ENCODE measurements at places on chromosomes 2 and 18.

- no peak for DNase-seq
Measured at GRCh38 chr18:79941473-79942119, 9.9 kb downstream of the SLC66A2 start.

GRCh38 chr2:212021947-212022346, 516.7 kb downstream of the ERBB4 start:
- peak; percentile 36 for DNase-seq

DNA sequence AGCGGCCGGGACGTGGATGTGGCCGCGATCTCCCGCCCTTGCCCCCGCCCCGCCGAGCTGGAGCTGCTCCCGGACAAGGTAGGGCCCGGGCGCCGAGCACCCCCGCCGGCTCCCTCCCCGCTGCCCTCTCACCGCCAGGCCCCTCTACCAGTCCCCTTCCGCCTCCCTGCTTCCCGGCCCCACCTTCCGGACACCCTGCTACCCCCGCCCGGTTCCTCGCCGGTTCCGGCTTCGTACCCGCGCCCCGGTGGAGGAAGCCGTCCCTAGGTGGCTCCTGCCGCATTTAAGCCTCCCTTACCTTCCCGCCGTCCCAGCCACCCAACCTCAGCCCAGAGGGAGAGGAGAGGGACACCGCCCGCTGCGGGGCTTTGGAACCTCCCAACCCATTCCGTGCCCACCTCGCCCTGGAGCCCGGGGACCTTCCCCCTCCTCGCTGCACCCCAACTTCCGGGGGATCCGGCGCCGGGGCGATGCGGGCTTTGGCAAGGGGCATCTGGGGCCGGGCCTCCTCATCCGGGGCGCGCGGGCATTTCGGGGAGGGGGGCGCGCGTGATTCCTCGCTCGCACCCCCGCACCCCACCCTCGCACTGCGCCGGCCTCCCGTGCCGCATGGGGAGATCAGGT, 475 bp downstream of the B3GNT2 start:
- no peak for DNase-seq

- DNase-seq, result no peak
Measured at GRCh38 chr2:61125123-61125710, 36.8 kb upstream of the C2orf74 start.

DNA sequence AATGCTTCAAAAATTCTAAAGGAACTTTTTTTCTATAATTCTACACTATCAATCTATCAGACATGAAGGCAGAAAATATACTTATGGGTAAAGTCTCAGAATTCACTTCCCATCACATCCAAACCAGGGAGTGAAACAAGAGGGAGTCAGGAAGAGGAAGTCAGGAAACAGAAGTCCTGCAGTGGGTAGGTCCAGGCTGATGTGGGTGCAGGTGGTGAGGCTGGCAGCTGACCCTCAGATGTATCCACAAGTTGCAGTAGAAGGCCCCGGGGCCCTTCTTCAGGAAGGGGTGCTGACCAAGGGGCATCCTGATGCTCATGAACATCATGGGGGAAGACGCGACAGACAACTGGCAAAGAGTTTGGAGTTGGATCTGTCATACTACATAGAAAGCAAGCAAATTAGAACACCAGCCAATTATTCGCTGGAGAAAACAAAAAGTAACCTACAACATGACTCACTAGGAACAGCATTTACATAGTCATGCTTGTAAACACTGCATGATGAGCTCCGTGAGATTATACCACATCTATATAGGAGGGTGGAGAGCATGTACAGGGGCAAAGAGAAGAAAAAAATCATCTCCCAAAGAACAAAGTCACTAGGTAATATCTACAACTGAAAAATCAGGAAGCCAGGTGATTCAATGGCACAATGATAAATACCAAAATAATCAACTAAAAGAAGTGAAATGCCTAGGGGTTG, 4.2 kb downstream of the UXS1 start:
- DNase-seq, result no peak

DNA sequence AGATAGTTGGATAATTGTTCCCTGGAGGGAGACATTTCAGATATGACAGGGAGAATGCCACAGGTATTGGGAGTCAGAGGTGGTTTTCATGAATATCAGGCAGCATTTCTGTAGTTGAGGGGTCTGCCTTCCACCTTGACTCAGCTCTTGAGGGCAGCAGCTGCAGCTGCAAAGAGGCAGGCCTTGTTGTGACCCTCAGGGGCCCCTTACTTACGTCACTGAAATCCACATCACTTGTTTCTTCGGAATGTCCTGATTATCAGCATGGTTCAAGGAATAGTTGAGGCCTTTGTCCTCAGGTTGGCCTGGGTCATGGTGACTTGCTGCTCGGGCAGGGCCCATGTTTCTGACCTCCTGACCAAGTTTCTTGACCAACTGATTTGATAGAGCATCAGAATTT, 46.9 kb downstream of the TMEM17 start:
- DNase-seq, result no peak

GRCh38 chr2:232882085-232882484, 12.0 kb downstream of the SNORC start:
- DNase-seq, result no peak

GRCh38 chr2:4369826-4370419, 666.5 kb downstream of the DCDC2C start:
- no peak for DNase-seq

GRCh38 chr2:40700231-40700954, 248.5 kb upstream of the SLC8A1 start:
- no peak for DNase-seq

DNA sequence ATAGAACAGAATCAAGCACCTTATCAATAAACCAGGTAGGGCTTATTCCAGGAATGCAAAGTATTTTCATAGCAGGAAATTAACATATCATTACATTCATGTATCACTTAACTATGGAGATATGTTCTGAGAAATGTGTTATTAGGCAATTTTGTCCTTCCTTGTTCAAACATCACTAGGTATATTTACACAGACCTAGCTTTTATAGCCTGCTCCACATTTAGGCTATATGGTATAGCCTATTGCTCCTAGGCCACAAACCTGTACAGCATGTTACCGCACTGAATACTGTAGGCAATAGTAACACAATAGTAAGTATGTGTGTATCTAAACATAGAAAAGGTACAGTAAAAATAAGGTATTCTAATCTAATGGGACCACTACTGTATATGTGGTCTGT, 82.8 kb upstream of the KCTD1 start:
- DNase-seq, result no peak

DNA sequence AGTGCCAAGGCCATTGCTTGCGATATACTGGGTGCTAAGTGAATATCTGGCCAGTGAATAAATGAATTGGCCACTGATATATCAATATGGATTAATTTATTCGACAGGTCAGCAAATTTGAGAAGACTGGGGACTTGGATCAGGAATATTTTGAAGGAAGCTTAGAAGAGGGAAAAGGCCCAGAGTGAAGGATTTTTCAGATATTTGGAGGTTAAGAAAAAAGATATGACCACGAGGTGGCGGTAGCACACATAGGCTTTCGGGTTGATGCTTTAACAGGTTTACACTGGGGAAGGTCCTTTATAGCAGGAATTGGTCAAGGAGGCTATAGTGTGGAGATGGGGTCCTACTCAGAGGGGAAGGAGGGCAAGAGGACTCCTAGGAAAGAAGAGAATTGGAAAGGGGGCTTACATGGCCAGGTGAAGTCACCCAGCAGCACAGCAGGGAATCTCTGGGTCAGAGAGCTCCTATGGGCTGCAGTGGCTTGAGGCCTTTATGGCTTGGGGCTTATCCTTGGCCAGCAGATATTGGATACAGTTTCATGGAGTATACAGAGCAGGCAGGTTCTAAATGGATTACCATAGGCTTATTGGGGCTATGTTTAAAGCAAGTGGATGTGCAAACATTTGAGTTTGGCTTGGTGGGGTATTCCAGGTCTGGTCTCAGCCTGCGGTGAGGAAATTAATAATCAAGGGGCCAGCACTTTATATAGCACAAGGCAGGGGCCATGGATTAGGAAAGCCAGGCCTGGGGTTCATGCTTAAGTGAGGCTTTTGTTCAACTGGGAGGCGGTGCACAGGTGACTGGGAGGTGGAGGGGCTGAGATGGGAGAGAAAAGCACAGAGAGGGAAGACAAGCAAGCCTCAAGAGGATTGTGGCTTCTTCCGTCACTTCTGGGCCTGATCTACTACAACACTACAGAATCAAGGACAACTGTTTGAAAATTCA, 9.7 kb downstream of the IL1RN start:
- no peak for DNase-seq

DNA sequence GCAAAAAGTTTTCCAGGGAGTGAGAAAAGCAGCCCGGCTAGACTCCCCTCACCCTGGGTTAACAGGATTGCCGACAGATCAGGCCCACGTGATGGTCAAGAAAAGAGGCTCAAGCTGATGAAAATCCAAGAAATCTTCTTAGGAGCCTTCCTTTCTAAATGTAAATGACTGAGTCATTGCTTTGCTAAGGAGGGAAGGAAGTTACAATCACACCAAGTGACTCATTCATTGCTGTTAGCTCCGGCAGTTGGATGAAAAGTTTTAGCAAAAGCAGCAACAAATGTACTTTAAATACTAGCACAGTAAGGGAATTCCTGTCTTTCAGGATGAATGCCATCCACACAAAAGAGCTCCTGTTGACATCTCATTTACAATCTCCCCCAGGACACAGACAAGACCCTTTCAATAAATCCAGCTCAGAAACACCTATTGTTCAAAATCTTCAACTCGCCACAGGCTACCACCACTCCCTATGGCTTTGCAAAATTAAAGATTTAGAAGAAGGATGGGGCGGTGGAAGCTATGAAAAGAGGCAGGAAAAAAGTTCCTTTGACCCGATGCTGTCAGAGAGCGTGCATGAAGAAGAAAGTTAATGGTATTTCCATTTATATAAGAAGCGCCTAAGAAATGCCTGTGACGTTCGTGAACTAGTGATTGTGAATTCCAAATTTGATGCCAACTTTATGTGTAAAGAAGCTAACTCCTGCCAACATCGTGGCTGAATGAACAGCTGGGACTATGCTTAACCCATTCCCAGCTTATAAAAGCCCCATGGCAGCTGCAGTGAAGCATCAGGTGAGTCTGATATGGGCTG, 153.7 kb downstream of the TGIF1 start:
- DNase-seq, result peak; percentile 90

DNA sequence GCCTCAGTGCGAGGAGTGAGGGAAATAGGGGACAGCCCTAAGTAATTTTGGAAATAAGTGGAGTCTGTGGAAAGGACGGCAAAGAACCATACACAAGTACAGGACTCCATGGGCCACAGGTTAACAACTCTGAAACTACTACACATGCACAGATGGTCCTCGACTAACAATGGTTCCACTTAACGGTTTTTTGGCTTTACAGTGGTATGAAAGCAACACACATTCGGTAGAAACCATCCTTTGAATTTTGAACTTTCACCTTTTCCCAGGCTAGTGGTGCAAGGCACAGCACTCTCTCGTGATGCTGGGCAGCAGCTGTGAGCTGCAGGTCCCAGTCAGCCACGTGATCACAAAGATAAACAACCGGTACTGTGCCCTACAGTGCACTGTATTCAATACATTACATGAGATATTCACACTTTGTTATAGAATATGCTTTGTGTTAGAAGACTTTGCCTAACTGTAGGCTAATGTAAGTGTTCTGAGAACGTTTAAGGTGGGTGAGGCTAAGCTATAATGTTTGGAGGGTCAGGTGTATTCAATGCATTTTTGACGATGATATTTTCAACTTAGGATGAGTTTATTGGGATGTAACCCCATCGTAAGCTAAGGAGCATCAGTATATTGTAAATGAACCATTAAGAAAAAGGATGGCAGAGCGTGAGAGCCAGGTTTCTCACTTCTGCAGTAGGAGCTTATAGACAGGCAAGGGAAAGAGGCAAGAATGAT, 44.6 kb downstream of the TBC1D8 start:
- DNase-seq, result no peak

GRCh38 chr2:220842901-220843665, 729.0 kb downstream of the EPHA4 start:
- no peak for DNase-seq

- DNase-seq, result no peak
Measured at GRCh38 chr2:85868822-85869221, 20.0 kb downstream of the ST3GAL5 start.

DNA sequence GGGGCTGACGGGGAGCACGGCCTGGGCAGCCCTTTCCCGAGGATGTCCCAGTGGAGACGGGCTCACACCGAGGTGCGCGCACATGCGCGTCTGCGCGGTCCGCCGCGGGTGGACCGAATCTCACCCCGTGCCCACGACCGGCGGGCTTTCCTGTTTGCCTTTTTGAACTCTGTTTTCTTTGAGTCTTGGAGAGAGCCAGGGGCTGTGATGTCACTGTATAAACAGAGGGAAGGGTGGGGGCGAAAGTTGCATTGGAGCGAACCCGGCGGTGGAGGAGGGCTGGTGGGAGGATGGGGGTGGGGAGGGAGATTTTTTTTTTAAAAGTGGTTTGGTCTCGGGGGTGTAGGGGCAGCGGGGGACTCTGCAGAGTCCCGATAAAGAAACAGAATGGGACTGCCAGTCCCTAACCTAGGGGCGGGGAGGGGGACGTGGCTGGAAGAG, 141.2 kb upstream of the CTAGE1 start:
- peak; percentile 50 for DNase-seq
